ENCODE measurements at places on chromosomes 5 and 9. TPM values are rescaled to one million over a fixed set of nuclear protein-coding genes. Genes with fewer than 3 reads are reported as not detected.

- no peak for DNase-seq
These were observed 539 bp downstream of the POC5 start for GRCh38 chr5:75716715-75717081.

DNA sequence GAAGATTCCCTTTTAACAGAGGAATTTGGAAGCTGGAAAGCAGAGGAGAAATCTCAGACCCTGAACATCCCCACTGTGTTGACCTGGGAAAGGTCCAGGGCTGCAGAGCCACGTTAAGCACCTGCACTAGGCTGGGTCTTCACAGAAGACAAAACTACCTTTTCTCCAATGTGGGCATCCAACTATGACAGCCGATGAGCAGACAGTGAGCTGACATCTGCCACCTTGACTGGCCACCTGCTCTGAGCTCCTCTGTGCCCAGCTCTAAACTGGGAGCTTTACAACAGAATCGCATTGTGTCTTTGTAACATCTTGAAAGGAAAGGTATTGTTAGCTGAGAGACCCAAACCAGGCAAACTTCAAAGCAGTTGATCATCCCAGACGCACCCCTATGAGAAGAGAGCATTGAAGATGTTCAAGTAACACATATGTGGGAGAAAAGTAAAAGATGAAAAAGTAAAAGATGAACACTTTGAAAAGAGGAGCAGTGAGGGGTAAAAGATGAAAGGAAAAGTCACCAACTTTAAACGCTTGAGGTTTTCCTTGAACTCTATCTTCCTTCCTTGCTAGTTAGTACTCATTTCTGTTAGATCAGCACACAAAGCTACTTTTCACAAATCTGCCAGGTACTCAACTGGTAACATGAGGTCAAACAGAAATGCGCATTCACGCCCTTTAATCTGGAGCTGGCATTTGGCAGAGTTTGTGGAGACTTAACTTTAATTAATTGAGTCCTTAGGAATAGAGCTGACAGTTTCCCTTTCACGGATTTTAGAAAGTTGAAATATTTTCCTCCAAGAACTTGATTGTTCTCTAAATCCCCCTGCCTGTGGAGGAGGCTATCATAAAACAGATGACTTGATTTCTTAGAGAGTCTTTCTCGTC, 53.2 kb upstream of the CTXN3 start:
- no peak for DNase-seq

GRCh38 chr9:130022566-130023143, 20.3 kb downstream of the FNBP1 start:
- no peak for DNase-seq

- no peak for DNase-seq
These were observed 92.7 kb downstream of the RAD23B start for GRCh38 chr9:107375651-107376369.

DNA sequence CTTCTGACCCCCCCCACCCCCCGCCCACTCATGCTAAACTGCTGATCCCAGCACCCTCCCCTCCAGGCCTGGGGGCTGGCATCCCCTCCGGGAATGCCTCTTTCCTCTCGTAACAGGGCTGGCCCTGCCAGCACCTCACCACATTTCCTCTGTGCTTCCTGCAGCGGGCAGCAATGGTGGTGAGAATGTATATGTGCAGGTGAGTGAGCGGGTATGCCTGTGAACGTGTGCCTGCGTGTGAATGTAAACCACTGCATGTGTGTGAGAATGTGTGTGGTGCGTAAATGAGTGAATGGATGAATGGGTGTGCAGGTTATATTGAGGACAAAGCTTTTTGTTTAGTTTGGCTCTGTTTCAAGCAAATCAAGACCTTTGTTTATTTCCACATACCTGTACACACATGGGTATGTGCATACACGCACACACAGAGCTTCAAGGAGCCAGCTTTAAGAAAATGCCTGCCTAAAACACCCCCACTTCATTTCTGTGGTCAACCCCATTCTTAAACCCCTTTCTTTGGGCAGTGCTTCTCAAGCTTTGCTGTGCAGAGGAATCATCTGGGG, 95.7 kb upstream of the SHB start:
- no peak for DNase-seq

ANKRD33B gene
- polyA plus RNA-seq = 4.6 TPM

FOXD4L3 gene
- polyA plus RNA-seq = not detected
